ENCODE measurements at places on chromosomes 4 and X.

DNA sequence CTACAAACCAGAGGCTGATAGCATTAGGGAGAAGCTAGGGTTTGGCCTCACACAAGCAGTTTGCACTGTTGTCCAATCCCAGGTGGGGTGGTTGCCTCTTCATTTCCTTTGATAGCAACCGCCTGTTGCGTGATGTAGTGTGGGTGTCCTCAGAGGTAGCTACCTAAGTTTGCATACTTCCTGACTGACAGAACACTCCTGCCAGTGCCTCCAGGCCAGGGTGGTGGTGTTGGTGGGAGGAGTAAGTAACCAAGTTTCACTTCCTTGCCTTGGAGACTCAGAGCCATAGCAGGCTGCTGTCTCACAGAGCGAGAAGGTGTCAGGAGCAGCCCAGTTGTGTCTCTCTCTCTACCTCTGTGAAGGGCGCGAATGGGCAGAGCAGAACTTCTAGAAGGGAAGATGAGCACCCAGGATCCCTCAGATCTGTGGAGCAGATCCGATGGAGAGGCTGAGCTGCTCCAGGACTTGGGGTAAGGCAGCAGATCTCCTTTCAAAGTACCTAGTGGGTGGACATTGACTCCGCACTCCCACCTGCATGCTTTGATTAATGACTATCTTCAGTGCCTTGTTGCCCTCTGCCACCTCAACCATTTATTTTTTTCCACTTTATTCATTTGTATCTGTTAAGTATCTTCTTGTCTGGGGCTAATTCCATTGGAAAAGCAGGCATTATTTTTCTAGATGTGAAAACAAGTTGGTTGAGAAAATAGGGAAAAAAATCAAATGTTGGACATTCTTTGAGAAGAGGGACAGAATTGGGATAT lies at the start of gene DAPP1:
TSS of gene DAPP1 (plus strand) at position 283 of the 764 bp plus-strand sequence. CDS start at position 370, 87 bp downstream.
- peak; percentile 98 for DNase-seq

GRCh38 chrX:40171513-40172400 lies 74.0 kb upstream of the BCOR start:
- DNase-seq: no peak

- peak; percentile 21 for DNase-seq
Measured at GRCh38 chrX:111244235-111244750, 26.0 kb downstream of the CAPN6 start.

- no peak for DNase-seq
Measured at GRCh38 chr4:157591245-157591644, 370.7 kb downstream of the GRIA2 start.

DNA sequence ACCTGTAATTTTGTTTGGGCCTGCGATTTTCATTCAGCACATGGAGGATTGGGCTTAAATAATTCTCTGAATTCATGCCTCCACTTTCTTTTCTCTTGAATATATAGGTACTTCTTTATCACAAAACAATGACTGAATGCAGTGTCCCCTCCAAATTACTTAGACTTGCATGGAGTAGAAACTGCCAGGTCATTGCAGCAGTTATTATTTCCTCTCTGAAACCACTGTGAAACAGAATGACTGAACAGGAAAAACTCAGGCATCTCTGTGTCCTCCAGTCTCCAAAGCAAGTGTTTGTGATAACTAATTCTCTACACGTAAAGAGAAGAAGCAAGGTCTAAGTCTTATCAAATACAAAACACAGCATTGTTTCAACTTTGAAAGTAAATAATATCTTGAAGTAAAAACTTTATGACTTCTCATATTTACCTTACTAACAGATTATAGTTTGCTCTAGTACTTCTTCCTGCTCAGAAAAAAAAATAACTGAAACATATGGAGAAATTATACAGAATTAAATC lies 144.5 kb upstream of the DIAPH2 start:
- peak; percentile 64 for DNase-seq

- DNase-seq: no peak
Measured at GRCh38 chr4:3376266-3376665, 65.5 kb upstream of the HGFAC start.

GRCh38 chr4:86657910-86658309 lies 63.8 kb downstream of the PTPN13 start:
- DNase-seq: peak; percentile 27

DNA sequence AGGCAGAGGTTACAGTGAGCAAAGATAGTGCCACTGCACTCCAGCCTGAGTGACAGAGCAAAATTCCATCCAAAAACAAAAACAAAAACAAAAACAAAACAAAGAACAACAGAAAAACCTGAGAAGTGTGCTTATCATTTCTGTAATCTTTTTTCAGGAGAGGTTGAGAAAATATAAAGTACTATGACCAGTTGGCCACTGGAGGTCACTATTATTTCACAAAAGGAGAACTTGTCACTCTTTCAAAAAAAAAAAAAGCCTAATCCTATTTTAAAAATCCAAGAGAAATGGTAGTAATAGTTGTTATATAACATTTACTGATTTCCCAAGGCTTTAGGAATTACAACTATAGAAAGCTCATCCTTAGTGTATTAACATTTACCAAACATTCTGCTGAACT lies 24.9 kb upstream of the RNF150 start:
- DNase-seq: peak; percentile 31

DNA sequence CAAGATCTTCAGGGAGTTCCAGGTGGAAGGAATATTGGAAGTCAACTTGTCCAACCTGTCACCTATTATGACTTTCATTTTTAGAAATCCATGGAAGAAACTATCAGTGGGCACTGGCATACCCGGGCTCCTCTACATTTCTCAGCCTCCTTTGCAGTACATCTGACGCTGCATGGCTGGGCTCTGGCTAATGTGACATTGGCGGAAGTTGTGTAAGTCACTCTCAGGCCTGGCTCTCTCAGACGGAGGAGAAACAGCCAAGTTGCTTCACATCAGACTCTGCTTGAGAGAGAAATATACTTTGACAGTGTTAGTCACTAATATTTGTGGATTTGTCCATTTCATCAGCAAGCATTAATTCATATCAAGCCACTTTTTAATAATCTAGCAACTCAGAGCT lies 4.5 kb downstream of the DCHS2 start:
- DNase-seq: no peak

DNA sequence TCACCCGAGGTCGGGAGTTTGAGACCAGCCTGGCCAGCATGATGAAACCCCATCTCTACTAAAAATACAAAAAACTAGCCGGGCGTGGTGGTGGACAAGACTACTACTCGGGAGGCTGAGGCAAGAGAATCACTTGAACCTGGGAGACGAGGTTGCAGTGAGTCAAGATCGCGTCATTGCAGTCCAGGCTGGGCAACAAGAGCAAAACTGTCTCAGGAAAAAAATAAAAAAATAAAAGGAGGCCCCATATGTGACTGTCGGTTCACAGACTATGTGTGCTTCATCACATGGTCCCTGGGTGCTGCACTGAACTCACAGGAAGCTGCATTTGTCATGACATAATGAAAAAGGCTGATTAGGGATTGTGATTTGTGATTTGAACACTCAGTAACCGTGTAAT lies 6.4 kb downstream of the TRIML1 start:
- DNase-seq: no peak

DNA sequence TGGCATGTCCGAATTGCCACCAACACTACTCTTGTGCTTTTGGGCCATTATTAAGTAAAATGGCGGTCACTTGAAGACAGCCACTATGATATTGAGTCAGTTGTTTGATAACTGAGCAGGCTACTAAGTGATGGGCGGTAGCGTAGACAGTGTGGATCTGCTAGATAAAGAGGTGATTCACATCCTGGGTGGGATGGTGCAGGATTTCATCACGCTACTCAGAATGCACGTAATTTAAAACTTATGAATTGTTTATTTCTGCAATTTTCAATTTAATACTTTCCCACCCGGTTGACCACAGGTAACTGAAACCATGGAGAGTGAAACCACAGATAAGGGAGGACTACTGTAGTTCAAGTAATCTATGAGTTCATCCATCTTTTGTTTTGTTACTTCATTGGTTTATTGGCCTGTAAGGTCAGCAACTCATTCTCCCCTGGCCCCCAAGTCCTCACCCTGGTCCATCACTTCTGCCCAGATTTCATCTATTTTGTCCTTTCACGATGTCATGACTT lies 2.9 kb downstream of the ARAF start:
- no peak for DNase-seq

DNA sequence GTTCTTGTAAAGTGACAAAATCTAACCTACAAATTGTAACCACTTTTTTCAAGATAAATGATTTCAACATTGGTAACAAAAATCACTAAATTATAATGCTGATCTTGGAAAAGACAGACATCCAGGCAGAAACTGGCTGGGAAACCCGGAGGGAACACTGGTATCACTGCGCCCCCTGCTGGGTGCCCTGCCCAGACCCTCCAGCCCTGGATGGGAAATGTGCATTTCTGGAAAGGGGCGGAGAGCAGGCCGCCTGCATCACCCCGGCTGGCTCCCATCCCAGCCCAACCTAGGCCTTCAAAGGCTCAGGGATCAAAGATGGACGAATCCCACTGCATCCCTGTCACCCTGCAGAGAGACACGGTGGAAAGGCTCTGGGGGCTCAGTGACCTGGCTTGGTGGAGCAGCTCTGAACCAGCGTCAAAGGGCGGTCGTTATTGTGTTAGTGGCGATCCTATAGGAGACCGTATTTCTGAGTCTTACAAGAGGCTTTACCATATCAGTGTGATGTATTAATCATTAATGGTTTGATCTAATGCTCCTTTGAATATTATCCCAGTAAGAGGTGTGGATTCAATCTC lies 37.3 kb downstream of the ACOX3 start:
- peak; percentile 39 for DNase-seq

DNA sequence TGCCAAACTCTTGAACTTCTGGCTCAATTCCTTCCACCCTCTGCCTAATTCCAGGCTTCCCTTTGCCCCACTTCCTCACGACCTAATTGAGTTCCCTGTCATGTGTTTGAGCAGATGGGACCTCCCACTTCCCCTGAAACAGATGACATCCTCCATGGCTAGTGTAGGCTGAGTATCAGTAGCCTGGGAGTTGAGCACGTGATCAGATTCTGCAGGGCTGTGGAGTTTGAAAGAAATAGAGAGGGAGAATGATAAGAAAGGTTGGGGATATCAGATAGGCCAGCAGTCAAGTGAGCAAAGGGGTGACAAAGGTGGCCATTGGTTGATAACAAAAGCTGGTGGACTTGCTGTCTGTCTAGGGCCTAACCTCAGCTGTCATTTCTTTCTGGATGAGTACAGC lies 18.8 kb upstream of the NWD2 start:
- DNase-seq: no peak

GRCh38 chr4:26094076-26094475 lies 180.1 kb downstream of the SMIM20 start:
- DNase-seq: no peak

DNA sequence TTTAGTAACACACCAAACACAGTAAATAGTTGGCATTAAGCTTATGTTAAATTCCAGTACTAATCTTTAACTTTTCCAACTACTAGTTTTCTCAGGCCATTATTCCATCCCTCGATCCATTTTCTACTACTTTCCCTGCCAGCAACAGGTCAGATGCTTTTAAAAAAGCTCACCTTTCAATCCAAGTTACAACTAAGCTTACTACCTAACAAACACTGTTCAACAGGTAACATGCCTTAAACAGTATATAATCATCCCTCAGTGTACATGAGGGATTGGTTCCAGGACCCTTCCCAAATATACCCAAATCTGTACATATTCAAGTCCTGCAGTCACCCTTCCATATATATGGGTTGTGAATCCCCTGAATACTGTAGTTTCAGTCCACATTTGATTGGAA lies 5.5 kb downstream of the CCNA2 start:
- DNase-seq: no peak

- no peak for DNase-seq
Measured at GRCh38 chr4:25956260-25956659, 42.2 kb downstream of the SMIM20 start.

- DNase-seq: no peak
Measured at GRCh38 chr4:98363431-98363830, 102.2 kb downstream of the RAP1GDS1 start.

- DNase-seq: no peak
Measured at GRCh38 chrX:107360788-107361360, 88.6 kb upstream of the FRMPD3 start.
